ENCODE measurements at places on chromosomes 2 and 18.

DNA sequence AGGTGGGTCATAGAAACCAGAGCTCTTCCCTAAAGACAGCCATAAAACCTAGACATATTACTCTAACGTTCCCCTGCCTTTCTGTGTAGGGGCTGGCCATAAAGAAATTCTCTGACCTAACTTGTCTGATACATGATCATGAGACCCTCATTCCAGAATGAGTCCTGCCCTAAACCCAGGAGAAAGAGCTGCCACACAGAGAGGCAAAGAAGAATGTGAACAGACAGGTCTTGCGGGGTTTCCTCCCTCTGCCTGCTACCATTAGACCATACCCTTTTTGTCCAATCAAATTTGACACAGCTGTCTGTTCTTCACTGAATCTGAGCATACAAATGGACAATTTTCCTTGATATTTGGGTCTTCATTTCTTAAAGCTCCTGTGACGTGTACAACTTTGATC lies 198.8 kb upstream of the LHCGR start:
- DNase-seq, result no peak

- no peak for DNase-seq
Observed at GRCh38 chr2:10717628-10718027, 3.8 kb upstream of the ATP6V1C2 start.

DNA sequence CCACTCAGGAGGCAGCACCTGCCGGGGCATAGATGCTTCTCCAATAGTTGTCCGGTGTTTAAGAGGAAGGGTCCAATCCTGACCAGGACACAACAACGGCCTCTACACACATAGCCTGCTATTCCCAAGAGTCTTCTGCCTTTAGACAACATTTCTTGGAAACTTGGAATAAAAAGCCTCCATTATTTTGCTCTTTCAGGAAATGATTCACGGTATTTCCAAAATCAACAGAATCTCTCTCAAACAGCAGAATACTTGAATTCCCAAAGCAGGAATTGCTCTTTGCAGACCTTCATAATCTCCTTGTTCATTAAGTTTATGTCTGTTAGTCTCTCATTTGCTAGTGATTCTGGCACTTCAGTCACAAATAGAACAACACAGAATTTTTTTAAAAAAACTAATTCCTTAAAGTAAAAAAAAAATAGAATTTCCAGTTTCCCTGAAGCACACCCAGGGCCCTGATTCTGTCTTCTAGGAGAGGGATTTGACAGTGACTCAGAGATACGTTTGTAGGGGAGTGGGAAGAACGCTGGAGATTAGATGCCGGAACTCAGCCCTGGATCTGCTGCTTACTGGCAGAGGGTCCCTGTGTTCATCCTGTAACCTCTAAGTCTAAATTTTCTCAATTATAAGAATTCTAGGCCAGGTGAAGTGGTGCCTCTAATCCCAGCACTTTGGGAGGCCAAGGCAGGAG lies 74.7 kb downstream of the NAB1 start:
- no peak for DNase-seq

DNA sequence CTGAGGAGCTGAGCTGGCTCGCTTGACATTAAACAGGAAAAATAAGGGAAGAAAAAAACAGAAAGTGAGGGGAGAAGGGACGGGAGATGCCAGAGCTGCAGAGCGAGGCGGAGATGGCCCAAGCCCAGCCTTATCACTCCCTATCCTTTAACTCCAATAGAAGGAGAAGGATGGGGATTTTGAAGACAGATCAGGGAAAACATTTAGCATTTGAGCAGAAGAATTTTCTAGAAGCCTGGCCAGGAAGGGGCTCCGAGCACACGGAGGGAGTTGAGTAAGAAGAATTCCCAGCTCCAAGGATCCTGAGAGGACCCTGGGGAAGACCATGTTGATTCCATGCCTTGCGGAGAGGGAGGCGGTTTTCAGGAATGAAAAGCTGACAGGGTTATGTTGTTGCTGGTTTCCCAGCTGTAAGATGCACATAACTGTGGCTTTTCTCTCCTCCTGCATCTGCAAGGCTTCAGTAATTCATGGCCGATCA lies 35.6 kb downstream of the TWIST2 start:
- DNase-seq, result no peak
